ENCODE measurements at places on chromosomes 5 and 9.

GRCh38 chr5:98827161-98827560 lies 53.7 kb downstream of the RGMB start:
- DNase-seq = no peak

DNA sequence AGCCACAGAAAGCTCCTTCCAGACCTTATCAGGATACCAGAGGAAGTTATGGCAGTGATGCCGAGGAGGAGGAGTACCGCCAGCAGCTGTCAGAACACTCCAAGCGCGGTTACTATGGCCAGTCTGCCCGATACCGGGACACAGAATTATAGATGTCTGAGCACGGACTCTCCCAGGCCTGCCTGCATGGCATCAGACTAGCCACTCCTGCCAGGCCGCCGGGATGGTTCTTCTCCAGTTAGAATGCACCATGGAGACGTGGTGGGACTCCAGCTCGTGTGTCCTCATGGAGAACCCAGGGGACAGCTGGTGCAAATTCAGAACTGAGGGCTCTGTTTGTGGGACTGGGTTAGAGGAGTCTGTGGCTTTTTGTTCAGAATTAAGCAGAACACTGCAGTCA lies 70.8 kb upstream of the ENTREP1 start:
- no peak for DNase-seq

DNA sequence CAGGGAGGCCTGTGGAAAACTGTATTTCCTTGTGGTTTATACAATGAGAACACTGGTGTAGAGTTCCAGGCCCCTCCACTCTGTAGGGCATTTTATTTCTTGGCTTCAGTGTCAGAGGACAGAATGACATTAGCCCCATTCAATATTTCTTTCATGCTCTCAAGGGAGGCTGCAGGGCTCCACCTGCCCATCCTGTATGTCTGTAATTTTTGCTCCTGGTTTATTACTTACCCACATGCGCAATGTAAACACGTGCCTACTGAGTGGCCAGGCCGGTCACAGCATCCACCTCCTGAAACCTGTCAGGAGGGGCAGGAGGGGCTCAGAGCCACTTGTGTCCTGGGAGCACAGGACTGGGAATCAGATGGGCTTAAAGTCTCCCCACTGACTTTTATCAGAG lies 82.4 kb downstream of the GADD45G start:
- no peak for DNase-seq

- DNase-seq = no peak
Measured at GRCh38 chr5:14667290-14667689, 2.8 kb downstream of the OTULIN start.

GRCh38 chr5:32143617-32144377 lies 30.3 kb downstream of the GOLPH3 start:
- no peak for DNase-seq
